Progenitor cell of endocrine pancreas (in vitro differentiated cells): ENCODE measurements at places on chromosomes 16 and 17. TPM values are rescaled to one million over a fixed set of nuclear protein-coding genes. Genes with fewer than 3 reads are reported as not detected.

DNA sequence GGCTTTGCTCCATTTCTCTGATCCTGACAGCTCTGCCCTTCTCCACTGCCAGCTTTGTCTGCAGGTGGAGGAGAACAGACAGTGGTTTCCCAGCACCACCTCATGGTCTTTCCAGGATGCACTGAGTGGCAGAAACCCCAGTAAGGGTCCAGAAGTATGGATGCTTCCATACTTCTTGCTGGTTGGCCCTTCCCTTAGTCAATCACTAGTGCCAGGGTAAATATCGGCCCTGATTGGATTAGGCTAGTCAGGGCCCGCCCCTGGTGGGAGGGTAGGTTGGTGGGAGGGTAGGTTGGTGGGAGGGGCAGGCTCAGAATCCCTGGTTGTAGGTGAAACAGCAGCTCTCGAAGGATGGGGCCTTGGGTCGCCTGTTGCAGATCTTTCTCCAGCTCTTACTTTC is 10.2 kb downstream of the RNF213 start:
- peak; percentile 39 for DNase-seq

DNA sequence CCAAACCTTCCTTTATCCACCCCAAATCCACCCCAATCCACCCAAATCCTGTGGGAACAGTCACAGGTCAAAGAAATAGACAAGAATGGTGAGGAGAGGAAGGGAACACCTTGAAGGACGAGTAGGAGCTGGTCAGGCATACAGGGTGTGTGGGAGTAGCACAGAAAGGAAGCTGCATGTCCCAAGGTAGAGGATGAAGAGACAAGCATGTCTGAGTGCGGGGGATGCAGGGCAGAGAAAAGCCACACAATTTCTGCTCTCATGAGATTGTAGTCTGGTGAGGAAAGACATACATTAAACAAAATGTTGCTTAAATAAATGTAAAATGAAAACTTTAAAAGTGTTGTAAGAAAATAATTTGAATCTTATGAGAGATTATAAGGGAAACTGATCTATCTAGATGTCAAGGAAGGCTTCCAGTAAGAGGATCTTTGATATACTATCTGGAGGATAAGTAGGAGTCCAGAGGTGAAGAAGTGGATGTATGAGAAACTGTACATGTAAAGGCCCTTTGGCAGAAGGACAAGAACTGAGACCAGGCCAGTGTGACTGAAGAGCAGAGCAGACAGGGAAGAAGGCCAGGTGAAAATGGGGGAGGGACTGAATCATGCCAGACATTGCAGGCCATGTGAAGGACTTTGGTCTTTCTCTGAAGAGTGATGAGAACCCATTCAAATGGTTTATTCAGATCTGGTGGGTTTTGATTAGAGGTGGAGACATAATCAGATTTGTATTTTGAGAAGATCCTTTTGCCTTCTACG is 18.6 kb downstream of the TMEM98 start:
- no peak for DNase-seq

DNA sequence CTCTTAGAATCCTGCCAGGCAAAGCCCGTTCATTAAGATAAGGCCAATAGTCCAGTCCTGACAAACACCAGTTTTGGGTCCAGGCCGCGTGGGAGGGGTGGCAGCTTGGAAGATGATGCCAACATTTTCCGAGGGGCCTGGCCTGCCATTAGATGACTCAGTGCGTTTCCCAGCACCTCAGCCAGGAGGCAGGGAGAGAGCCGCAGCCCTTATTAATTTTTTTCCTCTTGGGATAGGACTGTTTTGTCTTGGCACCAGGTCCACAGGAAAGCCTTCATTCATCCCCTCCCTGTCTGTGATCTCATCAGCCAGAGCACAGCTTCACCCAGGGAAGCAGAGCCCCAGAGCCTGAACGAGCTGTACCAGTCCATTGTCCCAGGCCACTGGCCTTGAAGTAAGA is 4.7 kb upstream of the NDEL1 start:
- no peak for DNase-seq

GRCh38 chr17:82274134-82275020 is 877 bp upstream of the CSNK1D start:
- no peak for DNase-seq

GRCh38 chr16:87325423-87325858 is 8.2 kb upstream of the C16orf95 start:
- no peak for DNase-seq

DNA sequence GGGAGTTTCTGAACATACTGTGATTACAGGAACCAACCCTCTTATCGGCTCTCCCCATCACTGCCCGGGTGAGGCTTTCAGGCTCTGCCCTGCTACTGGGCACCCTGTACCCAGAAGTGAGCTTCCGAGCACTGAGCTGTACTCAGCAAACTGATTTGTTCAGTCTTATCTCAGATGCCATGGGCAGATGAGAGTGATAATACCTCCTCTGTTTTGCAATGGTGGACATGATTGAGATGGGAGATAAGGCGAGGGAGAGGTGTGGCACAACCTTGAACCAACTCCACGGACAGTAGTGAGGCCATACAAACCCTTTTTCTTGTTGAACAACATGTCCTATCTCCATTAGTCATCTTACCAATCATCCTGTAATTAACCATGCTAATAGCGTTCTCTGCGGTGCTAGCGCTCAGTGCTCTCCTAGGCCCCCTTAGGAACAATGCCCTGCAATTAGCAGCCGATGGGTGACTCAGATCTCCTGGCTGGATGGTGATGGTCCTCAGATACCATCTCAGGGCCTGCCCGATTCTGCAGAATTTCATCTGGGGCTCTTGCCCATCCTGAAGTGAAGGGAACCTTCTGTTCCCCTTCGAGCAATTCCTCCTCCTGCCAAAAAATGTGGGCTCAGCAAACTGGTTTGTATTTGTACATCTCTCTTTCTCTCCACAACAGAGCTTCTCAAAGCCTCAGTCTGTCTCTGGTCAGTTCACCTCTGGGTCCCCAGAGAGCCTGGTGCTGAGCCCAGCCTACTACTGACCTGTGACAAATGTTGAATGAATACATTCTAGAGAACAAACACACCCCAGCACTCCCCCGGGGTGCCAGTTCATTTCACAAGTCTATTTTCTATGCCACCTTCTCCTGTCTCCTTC is 139.3 kb upstream of the IRX3 start:
- DNase-seq: no peak

DNA sequence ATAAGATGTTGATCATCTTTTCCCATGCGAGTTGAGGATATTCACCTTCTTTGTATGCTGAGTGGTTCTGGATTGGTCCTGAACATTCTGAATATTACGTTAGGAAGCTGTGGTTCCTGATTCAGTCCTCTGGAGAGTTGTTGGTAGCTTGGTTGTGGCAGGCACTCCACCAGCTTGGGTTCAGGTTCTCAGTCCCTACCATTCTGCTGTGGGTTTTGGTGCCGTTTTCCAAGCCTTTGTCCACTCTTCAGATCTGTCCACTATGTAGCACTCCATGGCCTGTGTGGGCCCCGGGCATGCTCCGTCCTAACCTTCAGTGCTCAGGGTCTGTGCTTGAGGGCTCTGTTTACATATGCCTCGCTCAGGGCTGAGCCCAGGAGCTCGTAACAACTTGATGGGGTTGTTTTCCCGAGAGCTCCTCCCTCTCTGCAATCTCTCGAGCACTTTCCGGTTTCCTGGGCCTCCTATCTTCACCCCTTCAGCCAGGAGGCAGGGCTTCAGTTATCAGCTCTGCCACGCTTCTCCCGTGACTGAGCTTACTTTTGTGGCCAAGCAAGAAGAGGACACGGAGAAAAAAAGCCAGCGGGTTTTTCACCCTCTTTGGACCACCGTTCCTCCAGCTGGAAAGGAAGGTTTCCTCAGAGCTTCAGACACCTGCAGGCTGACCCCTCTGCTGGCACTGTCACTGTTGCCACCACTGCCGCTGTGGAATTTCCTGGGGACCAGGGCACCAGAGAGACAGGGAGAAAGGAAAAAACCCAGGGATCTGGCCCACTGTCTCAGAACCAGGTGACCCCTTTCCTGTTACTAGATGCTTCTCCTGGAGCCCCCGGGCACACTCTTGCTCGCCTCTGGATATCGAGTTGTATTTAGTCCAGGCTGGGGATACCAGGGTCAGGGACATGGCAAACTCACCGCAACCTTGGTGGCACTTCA is 19.6 kb downstream of the KIAA0513 start:
- DNase-seq: no peak

- no peak for DNase-seq
Measured at GRCh38 chr17:40014375-40014980, 762 bp upstream of the CSF3 start.

- no peak for DNase-seq
Measured at GRCh38 chr17:15303851-15304250, 37.5 kb downstream of the TEKT3 start.

DNA sequence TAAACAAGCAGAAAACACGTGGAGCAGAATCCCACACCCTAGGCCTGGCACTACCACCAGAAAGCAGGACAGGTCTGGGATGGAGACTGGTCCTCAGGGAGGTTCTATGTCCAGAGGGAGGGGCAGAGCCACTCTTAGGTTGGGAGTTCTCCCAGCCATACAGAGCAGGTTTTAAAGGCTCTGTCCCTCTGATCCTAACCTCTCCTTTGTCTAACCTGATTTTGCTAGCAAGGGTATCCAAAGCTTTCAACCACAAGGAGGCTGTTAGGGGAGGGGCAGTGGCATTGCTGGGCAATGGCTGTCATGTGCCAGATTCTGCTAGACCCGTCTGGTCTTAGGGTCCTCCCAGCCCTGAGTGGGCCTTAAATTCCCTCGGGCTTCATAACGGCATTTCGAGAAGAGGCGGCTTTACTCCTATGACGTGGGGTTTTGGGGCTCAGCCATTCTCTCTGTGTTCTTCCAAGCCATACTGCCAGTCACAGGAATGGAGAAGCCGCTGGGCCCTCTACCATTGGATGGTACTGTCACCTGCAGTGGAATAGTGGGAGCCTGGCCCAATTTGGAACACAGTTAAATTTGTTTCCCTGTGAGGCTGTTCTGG is 5.7 kb downstream of the TPPP3 start:
- DNase-seq: no peak

DNA sequence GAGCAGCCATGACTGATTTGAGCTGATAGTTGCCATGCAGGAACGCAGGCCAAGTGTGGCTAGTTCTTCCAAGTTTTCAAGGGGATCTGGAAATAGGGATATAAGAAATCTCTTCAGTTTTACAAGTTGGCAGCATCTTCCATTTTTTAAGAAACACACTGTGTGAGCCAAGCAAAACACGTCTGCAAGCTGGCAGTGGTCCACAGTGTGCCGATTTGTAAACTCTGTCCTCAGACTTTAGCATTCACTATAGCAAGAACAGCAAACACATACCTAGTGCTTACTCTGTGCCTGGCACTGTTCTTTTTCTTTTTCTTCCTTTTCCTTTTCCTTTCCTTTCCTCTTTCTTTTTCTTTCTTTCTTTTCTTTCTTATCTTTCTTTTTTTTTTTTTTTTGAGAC is 2.9 kb downstream of the ORAI3 start:
- DNase-seq: no peak

Gene VMP1
- total RNA-seq: 162 and 177 TPM in 2 replicates

Gene ASGR1
- total RNA-seq: 10.6 and 11.1 TPM in 2 replicates
